ENCODE measurements at places on chromosomes 12 and 14.
A peak's percentile ranks its signal among the peaks of the same experiment; 100 is the strongest.

DNA sequence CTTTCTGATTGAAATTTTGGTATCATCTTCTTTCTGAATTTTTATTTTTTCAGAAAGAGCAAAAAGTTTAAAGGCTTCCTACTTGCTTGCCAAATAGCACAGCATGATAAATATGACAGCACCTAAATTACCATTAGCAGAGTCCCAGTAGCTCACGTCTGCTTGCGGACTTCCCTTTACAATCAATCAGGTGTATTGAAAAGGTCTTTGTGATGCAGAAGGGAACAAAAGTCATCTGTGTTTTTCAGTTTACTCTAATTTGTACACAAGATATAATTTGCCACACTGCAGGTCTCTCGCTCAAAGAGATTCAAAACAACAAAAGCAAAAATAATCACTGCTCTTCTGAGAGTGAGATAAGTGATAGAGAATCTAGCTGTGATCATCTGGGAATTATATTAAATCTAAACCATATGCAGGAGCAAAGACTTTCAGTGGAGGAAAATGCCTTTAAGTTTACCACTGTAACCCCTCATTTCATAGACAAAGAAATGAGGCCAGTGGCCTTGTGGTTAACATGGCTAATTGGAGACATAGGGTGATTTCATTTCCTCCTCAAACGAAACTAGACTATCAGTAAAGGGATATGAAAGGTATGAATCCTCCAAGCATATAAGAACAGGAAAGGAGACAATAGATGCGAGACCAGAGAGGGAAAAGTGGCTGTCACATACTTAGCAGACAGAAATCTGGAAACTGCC lies 240.8 kb upstream of the TMPO start:
- no peak for DNase-seq

DNA sequence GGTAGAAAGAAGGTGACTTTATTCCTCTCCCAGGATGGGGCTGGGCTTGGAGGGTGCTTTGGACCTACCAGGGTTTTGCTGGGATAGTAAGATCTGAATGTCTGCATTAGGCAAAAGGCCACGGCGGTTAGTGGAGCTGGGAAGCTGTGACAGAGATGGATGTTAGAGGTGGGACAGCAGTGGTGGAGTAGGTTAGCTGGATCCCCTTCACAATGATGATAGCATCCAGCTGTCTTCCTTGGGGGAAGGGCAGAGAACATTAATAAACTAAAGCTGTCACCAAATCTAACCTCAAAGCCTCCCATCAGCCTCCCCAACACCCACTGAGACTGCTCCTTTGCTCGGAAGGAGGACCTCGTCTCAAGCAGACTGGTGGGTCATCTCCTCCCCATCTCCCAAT lies 104.8 kb downstream of the GPATCH2L start:
- no peak for DNase-seq

DNA sequence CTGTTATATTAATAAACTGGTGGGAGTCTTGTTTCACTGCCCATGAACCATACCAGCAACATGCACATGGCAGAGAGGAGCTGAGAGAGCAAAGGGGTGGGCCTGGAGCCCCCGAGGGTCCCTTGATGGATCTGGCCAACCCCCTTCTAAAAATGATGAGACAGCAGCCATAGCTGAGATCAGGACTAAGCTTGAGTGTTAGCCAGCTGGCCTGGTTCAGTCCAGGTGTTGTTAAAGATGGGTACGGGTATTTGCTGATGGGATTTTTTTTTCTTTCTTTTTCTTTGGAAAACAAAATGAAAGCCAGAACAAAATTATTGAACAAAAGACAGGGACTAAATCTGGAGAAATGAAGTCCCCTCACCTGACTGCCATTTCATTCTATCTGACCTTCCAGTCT lies 16.0 kb downstream of the PCBP2 start:
- no peak for DNase-seq

DNA sequence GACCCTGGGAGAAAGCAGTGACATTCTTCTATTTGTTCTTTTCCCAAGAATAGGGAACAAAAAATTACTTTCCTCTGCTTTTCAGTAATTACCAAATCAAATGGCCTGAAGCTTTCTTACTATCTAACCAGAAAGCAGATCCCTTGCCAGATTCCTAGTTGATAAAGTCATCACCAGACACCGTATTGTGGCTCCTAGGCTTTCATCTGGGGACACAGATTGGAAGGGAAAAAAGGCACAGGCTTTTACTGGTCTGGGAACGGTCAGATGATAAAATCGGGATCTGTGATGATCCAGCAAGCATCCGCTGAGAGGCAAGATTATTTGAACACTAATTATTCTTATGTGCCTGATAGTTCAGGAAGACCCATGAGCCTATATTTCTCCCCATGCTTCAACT lies 79.1 kb upstream of the BCL2L14 start:
- DNase-seq = no peak

DNA sequence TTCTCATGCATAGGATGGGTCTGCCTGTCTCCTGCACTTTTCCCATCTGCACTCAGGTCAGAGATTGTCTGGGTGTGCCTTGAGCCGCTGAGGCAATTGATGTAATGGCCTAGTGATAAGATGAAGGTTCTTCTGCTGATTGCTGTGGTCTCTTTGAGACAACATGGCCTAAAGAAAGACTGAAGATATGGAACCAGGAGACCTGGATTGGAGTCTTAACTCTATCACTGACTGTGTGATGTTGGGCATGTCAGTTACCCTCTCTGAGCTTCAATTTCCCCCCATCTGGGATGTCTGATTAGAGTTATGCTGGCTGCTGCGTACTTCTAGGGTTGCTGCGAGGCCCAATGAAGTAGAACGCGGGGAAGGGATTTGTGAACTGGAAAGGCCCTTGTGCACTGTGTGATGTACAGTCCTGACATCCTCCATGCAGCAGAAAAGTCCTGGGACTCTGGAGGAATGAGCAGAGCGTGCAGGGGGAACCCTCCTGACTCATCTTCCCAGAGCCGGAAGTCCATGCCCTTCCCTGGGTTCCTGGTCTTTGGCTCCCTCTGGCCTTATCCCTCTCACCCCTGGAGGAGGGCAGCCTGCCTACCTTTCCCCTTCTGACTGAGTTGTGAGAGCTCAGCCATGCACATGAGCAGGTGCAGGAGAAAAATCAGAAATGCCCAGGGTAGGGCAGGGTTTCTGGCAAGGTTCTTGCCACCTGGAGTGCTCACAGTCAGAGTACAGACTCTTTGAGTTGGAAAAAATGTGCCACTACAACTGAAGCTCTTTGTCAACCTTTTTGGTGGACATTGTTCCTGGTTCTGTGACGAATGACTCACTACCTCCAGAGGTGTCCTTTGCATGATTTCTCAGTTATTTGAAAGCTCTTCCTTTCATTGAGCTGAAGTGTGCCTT lies 21.1 kb downstream of the PLEKHD1 start:
- DNase-seq = no peak

DNA sequence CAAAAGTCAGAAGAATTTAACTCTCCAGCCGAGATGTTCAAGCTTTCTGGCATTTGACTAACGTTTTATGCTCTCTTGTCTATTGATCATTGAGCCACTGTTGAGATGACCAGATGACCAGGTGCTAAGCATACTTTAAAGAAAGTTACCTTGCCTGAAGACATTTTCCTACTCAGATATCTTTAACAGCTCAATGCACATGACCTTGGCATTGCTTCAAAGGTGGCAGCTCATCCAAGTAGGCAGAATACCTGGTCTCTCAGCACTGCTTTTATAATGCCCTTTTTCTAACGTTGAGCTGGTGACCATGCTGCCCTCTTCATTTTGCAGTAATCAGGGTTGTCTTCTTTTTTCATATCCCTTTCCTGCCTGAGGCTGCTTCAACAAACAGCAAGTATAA lies 358.1 kb downstream of the RAD51B start:
- DNase-seq = no peak

GRCh38 chr12:124916374-124917134 lies 2.1 kb upstream of the UBC start:
- no peak for DNase-seq

GRCh38 chr12:7411343-7411742 lies 32.6 kb downstream of the CD163L1 start:
- DNase-seq = peak; percentile 80

GRCh38 chr12:213527-213932 lies 427 bp downstream of the SLC6A12 start:
- DNase-seq = no peak

DNA sequence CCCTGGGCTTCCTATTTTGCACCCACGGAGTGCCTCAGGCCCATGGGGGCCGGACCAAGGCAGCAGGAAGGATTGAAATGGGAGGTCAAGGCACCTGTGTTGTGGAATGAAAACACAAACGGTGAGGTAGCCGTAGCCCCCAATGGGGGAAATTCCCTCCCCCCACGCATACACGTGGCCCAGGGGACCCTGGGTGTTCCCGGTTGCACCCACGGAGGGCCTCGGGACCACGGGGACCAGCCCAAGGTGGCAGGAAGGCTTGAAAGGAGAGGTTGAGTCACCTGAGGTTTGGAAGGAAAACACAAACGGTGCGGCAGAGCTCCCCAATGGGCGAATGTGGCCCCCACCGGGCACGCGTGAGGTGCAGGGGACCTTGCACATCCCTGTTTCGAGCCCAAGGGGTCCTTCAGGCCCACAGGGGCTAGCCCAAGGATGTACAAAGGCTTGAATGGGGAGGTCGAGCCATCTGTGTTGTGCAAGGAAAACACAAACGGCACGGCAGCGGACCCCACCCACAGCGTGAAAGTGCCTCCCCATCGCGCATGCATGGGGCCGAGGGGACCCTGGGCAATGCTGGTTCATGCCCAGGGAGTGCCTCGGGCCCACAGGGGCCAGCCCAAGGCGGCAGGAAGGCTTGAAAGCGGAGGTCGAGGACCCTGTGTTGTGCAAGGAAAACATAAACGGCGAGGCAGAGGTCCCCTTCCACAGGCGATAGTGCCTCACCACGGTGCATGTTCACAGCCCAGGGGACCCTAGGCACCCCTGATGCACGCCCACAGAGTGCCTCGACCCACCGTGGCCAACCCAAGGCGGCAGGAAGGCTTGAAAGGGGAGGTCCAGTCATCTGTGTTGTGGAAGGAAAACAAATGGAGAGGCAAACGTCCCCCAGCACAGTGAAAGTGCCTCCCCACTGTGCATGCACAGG lies 376.7 kb downstream of the ALG10 start:
- DNase-seq = no peak
